ENCODE measurements at places on chromosomes 7 and 10. TPM values are rescaled to one million over a fixed set of nuclear protein-coding genes. Genes with fewer than 3 reads are reported as not detected.

GRCh38 chr7:959271-959670, 4.8 kb upstream of the ADAP1 start:
- no peak for DNase-seq

Gene TMEM196
- 0.82 TPM for total RNA-seq

- no peak for DNase-seq
These were observed 992 bp upstream of the MGMT start for GRCh38 chr10:129465796-129466702.

DNA sequence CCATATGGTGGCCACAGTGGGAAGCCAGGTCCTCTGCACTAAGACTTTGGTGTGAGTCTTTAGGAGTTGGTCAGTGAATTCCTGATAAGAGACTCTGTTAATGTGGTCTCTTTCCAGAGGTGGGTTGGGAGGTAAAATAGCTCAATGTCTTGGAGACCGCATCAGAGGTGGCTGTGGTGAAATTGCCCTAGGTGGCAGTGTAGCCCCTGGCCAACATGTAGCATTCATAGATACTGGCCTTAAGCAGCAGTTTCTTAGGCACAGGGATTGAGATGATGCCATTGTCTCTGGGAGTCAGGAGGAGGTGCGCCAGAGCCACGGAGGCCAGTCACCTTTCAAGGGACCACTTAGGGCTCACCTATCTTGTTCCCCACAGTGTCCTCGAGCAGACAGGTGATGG, 202.8 kb downstream of the CREB5 start:
- DNase-seq = no peak

Gene SYT15B
- total RNA-seq = 1.7 TPM

Gene ITPRID1
- total RNA-seq = not detected

Gene TMEM178B
- 0.50 TPM for total RNA-seq

DNA sequence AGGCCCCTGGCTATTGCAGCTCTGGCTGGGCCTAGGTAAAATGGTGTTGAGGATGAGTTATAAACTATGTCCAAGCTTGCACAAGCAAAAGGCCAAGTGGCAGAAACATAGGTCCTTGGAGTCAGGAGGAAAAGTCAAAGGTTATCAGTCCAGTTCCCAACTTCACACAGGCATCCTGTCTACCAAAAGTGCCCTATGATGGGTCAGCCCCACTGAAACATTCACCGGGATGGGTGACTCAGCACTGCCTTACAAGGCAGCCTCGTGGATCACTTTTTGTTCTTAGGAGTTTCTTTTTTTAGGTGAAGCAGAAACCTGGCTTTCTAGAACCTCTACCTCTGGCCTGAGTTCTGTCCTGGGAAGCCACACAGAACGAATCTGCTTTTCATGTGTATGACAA, 158.8 kb upstream of the LYZL2 start:
- no peak for DNase-seq
